ENCODE measurements at places on chromosomes 1 and 21.

DNA sequence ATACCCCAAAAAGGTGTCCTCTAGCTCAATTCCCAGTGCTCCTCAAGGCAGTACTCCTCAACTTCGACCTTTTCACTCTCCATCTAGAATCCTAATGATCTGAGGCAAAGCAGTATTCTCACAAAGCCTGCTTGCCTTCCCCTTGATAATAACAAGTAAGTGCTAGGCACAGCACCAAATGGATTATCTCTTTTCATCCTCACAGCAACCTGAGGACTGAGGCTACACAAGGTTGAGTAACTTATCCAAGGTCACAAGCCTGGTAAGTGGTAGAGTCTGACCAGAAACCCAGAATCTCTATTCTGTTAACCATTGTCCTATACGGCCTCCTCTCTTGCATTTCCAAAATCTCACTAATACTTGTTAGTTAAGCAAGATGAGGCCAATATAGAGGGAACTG is 5.1 kb downstream of the SYDE2 start:
- no peak for DNase-seq

GRCh38 chr1:117033772-117034171 is 26.4 kb upstream of the TTF2 start:
- DNase-seq: no peak

DNA sequence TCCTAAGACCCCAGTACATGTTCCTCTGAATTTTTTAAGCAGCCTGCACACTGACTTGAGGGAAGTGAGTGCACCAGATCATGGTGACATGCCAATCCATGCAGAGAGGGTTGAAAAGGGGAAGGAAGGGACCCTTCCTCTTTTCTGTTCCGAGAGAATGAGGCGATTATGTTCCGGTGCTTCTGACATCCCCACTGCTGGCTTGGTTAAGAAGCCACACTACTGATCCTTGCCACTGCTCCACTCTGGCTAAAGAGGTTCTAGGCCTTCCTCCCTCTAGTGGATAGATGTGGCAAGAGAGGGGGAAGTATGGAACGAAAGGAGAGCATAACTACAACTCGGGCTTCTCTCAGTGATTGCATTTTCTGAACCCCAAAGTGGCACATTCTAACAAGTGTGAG is 1.8 kb upstream of the CYB5R1 start:
- DNase-seq: peak; percentile 82

DNA sequence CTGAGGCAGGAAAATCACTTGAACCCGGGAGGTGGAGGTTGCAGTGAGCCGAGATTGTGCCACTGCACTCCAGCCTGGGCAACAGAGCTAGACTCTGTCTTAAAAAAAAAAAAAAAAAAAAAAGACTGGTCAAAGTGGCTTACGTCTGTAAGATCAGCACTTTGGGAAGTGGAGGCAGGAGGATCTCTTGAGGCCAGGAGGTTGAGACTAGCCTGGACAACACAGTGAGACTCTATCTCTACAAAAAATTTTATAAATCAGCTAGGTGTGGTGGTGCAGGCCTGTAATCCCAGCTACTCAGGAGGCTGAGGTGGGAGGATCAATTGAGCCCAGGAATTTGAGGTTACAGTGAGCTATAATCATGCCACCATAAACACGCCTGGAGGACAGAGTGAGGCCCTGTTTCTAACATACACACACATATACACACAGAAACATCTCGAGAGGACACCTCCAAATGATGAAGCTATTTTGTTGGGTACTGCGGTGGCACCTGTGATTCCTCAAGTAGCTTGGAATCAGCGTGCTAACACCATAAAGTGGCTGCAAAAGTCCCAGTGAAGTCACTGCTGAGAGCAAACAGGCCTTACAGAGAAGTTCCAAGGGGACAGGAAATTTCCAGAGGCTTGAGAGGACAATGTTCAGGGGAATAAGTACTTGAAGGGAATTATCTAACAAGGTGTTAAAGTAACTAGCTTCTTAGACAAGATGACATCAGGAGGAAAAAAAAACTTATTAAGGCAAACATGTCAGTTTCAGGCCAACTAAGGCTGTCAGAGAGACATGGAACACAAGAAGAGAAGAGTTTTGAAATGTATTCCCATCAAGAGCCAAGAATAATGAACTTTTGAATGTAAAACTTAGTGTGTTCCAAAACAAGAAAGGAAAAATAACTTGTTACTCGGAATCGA is 1.3 kb downstream of the NADK start:
- DNase-seq: peak; percentile 22

DNA sequence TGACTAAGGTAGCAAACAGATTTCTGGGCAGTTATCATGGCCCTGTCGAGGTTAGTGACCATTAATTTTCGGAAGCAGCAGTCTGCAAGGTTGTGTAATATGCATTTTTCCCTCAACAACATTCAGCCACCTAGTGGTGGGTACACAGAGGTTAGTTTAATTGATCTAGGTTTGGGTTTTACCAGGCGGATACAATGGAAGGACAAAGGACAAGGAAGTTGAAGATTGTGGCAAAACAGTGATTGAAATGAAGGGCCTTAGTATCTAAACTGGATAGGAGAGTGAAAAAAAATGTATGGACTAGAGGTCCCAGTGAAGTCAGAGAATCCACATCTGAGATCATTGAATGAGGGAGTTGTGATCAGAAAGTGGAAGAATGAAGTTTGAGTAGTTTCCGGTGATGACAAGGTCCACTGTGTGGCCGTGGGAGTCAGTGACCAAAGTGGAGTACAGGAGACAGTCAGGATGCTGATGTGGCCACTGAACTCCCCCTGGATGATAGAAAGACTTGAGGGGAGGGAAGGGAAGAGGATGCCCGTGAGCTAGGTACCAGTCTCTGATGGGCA is 2.8 kb downstream of the ARMH1 start:
- DNase-seq: peak; percentile 72

GRCh38 chr1:48039088-48040054 is 42.2 kb upstream of the TRABD2B start:
- no peak for DNase-seq

- no peak for DNase-seq
Measured at GRCh38 chr21:43023175-43023574, 48.8 kb downstream of the PKNOX1 start.

DNA sequence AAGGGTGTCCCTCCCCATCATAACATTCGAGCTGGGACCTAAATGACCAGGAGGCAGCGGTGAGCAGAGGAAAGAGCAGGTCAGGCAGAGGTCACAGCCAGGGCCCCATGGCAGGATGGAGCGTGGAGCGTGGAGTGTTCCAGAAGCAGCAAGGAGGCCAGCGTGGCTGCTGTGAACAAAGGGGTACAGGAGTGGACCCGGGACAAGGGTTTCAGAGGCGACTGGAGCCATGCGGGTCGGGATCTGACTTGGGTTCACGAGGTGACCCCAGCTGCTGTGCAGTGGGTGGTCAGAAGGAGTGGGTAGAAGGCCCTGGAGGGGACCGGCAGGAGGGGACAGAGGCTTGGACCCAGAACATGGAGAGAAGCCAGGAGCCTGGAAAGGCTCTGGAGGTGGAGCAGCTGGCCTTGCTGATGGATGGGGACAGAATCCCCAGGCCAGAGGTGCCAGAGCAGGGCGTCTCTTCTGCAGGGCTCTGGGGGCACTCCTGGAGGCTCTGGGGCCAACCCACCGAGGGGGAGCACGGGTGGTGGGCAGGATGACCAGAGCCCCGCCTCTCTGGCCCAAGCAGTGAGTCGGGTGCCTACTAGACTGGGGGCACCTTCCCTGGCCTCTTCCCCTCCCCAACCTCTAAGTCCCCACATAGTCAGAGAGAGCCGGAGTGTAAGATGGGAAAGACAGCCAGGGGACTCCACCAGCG is 2.3 kb downstream of the CHD5 start:
- no peak for DNase-seq

DNA sequence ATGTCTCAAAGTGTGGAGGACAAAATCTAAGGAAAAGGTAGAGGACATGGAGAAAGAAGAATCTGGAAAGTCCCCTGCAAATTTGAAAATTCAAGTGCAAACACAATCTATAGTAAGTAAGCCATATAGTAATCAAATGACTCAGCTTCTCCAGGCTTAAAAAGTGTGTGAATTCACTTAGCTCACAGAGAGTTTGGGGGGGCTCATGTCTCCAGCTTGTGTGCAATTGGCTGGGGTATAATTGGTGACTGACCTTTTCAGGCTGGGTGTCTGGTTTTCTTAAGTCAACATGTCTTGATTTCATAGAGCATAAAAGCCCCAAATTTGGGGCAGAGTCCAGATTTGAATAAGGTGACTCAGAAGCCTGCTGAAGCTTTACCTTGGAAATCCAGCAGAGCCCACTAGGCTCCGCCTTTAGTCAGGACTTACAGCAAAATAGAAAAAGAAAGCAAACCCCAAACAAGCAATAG is 8.6 kb downstream of the CLDN14 start:
- no peak for DNase-seq

DNA sequence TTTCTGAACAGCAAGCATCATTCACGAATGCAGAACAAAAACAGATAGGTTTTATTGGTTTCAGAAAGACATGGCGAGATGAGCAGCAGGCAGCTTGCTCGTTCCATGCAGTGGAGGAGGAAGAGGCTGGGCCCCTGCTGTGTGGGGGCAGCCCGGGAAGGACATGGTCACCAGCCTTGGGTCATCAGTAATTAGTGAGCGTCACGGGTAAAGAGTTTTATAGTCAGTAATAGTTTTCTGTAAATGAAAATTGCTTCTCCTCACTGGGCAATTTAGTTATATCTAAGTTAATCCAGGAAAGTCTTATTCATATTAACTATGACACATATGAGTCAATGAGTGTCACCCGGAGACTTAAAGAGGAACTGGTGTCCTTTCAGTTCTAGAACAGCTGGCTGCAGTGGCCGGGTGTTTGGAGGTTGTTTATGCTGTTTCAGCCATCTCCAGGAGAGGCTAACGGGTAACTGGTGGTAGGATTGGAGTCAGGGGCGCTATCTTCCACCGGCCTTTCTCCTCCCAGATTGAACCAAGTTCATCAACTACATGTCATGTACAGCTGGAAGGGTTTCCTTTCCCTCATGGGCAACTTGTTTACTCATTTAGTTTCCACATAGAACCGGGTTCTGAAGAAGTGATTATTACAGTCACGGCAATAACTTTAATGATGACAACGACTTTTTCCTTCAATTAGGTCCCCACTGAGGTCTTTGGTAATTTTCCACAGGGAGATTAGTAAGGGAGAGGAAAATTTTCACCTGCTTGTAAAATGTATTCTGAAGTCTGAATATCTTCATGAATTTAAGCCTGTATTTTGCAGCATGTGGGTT is 34.6 kb upstream of the SLC45A1 start:
- peak; percentile 38 for DNase-seq

GRCh38 chr1:106937104-106937503 is 119.4 kb upstream of the PRMT6 start:
- peak; percentile 90 for DNase-seq

DNA sequence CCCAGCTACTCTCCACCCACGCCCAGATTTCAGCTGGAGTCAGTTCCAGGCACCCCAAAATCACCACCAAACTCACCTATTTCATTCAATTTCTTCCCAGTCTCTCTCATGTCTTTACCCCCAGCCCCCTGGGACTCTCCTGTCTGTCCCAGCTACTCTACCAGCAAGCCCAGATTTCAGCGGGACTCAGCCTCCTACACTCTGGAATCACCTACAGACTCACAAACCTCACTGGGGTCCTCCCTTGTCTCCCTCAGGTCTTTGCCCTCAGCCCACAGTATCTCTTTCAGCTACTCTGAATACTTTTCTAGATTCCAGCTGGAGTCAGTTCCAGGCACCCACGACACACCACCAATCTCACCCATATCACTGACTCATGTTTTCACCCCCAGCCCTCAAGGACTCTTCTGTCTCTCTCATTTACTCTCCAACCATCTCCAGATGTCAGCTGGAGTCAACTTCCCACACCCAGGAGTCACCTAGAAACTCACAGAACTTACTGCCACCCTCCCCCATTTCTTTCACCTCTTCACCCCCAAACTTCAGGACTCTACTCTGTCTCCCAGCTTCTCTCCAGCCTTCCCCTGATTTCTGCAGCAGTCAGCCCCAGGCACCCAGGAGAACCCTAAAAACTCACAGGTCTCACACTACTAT is 1529.3 kb upstream of the TPTE start:
- no peak for DNase-seq

GRCh38 chr1:229117664-229118300 is 153.1 kb upstream of the RAB4A start:
- DNase-seq: no peak

- DNase-seq: no peak
Measured at GRCh38 chr21:17779980-17780379, 39.2 kb downstream of the C21orf91 start.

- DNase-seq: no peak
Measured at GRCh38 chr1:207673399-207673798, 28.5 kb downstream of the CR1L start.

Data from RKO (cell line).